ENCODE measurements at places on chromosomes 7 and 10. TPM values are rescaled to one million over a fixed set of nuclear protein-coding genes. Genes with fewer than 3 reads are reported as not detected.
A peak's percentile ranks its signal among the peaks of the same experiment; 100 is the strongest.

GRCh38 chr7:80186721-80187120 lies 52.1 kb downstream of the GNAI1 start:
- DNase-seq, result peak; percentile 6

DNA sequence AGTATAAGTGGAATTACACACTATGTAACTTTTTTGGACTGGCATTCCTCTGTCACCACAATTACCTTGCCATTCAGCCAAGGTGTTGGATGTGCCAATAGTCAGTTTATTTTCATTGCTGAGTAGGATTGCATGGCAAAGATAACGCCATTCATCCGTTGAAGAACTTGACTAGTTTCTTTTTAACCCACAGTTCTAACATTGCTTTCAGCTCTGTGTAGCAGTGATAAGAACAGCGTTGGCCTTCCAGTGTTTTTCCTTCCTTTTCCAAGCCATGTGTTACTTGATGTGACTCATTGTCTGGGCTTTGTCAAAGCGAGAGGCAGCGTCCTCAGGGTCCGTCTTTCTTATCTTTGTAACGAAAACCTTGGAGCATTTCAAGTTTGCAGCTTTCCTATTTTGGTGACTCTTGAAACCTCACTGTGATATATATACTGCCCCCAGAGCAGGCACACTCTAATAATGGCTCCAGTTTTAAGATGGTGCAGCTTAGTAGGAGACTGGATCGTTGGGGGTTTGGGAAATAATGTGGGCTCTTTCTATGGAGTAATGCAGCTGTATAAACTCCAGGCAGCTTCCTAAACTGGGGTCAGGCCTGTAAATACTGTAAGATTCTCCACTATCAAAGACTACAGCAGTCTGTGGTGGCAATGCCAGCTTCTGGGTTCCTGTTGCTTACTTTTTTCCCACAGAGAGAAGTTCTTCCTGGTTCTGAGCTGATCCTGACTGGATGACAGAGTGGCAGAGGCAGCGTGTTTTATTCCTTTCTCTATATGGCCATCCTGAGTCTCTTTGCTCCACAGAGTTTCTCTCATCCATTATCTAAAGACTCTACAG lies 41.7 kb downstream of the AKR1E2 start:
- peak; percentile 76 for DNase-seq

The ZNF853 gene
- 5.0 TPM for total RNA-seq

DNA sequence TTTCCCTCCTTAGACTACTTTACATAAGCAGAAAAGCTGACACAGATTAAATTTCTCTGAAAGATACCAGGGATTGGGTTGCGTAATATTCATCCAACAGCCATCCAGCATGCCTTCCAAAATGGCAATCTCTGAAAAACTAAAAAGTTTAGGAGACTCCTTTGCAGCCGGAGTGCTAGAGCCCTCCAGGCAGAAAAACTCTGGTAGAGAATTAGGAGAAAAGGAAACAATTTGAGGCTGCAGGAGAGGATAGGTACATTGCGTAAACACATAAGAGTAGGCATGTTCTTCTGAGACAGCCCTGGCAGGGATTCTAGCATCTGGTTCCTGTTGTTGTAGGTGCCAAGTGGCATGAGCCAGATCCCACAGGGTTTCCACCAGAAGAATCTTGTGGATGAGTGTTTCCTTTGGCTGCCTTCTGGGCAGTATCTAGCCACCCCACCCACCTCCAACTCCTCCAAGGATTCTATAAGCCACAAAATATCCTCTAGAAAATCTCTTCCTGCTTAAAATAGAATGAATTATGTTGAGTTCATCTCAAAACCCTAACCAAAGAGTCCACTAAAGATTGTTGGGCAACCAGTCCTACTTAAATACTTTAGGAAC lies 402.4 kb downstream of the HGF start:
- DNase-seq, result peak; percentile 67

GRCh38 chr7:95045236-95045923 lies 138.0 kb downstream of the PPP1R9A start:
- no peak for DNase-seq

The NME8 gene
- not detected for total RNA-seq

DNA sequence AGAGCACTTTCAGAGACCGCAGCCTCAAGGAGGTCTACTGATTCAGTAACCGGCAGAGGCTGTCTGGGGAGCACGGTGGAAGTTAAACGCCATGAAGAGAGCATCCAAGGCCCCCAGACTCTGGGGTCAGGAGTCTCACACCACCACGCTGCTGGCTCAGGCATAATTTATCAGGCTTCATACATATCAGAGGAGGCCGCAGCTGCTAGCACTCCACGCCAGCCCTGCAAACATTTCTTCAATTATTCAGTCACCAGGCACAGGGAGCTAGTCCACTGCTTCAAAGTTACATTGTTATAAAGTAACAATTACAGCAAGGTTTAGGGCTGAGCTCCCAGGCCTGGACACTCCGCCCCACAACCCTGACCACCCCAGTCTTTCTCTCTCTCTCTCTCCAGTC lies 97.8 kb downstream of the PAXIP1 start:
- DNase-seq, result no peak

The C7orf57 gene
- not detected for total RNA-seq

DNA sequence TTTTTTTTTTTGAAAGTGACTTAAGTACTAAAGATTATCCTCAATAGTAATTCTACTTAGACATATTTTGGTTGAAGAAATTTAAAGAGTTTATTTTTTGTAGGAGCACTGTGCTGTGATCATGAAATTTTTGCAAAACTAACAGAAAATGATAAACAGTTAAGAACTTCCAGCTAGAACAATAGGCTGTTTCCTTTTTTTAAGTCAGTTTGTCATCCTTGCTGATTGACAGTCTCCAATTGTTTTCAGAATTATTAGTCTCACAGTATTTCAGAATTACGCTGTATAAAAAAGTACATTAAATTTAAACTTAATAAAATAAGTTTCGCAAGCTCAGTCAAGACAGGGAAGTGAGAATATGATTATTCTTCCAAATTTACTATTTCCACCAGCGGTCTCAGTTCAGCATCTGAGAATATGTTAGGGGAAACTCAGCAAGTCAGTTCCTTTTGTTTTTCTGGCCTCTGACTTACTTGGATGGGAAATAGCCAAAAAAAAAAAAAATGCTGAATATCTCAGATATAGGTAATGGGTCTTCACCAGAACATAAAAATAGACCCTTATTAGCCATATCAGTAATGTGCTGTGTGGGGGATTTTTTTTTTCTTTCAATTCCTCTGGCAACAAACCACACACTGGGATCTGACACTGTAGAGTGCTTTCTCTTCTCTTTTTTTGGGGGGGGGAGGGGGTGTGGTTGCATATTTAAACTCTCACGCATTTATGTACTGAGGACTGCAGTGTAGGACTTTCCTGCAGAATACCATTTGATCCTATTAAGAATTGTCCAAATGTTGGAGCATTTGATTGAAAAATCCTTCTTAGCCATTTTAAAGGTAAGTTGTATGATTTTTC lies at the start of gene CD36:
Gene CD36 (plus strand): TSS at position 732 of the 855 bp plus-strand sequence. CDS start 8,099 bp downstream, outside the sequence.
- no peak for DNase-seq

- peak; percentile 88 for DNase-seq
Measured at GRCh38 chr10:59177031-59177797, 771 bp downstream of the PHYHIPL start.

DNA sequence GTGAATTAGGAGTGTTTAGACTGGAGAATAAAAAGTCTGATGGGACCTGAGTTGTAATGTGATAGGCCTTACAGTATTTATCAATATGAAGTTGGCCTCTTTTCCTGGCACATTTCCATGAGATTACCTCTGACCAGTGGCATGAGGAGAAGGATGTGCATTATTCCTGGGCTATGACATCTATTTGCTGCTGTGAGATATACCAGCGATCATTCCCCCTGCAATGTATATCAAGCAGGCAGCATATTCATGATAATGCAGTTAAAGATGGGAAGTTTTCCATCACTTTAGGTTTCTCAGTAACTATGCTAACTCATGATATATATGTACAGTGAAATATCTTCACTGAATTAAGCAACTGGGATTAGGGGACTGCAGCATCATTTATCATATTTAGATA lies 142.8 kb upstream of the MBL2 start:
- DNase-seq, result no peak

The MAGI2 gene
- total RNA-seq, result 5.8 TPM

Measured in astrocyte (in vitro differentiated cells and primary cell).